NCI-H524 treated with DMSO at 0.1 percent for 48 hours (cell line): ENCODE measurements at places on chromosomes 1 and 21.

DNA sequence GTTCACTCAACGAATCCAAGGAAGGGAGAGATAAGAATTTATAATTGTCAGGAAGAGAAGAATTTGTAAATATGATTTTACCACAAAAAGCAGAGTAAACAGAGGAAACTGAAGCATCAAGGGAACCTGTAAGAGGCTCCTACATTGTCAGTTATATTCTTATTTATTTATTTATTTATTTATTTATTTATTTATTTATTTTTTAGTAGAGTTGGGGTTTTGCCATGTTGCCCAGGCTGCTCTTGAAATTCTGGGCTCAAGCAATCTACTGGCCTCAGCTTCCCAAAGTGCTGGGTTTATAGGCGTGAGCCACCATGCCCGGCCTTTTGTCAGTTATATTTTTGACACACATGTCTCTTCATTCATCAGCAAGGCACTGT, 47.1 kb downstream of the FCRL3 start:
- no peak for DNase-seq

- DNase-seq: no peak
Measured at GRCh38 chr1:242089911-242090310, 91.0 kb upstream of the MAP1LC3C start.

- DNase-seq: peak; percentile 26
Measured at GRCh38 chr1:84301004-84301784, at the start of gene SAMD13. SAMD13 (plus strand) TSS chr1:84301708; CDS start chr1:84303235, 1,527 bp downstream.

- DNase-seq: no peak
Measured at GRCh38 chr1:204441558-204441957, 29.9 kb upstream of the PPP1R15B start.

GRCh38 chr1:180040034-180040433, 85.4 kb downstream of the CEP350 start:
- DNase-seq: no peak

- DNase-seq: no peak
Measured at GRCh38 chr1:107294686-107295085, 153.8 kb downstream of the NTNG1 start.

DNA sequence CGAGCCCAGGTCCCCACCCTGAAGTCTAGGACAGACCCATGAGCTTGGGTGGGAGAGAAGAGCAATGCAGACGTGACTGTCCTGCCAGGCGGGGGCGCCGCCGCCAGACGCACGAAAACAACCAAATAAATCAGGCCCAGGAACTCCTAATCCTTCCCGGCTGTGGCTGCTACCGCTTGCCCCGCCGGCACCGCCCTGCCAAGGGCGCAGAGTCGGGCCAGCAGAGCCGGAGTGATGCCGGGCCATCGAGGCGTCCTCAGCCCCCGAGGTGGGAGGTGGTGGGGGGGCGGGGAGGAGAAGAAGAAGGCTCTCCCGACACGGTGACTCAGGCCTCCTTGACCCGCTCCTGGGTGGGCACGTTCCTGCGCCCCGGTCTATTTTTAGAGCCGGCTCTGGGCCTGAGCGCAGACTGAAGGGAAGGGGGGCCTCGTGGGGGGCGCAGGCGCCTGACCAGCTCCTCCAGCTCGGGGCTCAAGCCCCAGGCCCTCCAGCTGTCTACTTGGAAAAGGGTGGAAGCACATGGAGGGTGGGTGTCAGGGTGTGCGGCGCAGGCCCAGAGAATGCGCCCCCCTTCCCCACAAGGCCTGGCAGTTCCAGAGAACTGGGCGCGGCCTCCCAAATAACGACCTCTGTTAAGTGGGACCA, 10.7 kb upstream of the COL16A1 start:
- peak; percentile 11 for DNase-seq

GRCh38 chr21:27371115-27371974, 404.5 kb upstream of the ADAMTS5 start:
- no peak for DNase-seq

GRCh38 chr1:6475381-6476133, 9.6 kb upstream of the TNFRSF25 start:
- DNase-seq: no peak

GRCh38 chr1:5734996-5735395, 257.2 kb downstream of the NPHP4 start:
- no peak for DNase-seq
